ENCODE measurements at places on chromosomes 16 and 17. TPM values are rescaled to one million over a fixed set of nuclear protein-coding genes. Genes with fewer than 3 reads are reported as not detected.

- H3K4me3 ChIP-seq, result no peak overlapping the region
- H3K27me3 ChIP-seq, result no peaks in the 10 kb centered on the region
- DNase-seq, result no peak
- no peak overlapping the region for H3K27ac ChIP-seq
- peaks cover 78% of the 10 kb centered on the region for H3K36me3 ChIP-seq
Observed at GRCh38 chr17:81582341-81582740, 30.2 kb upstream of the FAAP100 start.

GRCh38 chr17:13114601-13115031, 96.8 kb upstream of the ELAC2 start:
- no peaks in the 10 kb centered on the region for H3K27me3 ChIP-seq
- no peak overlapping the region for H3K27ac ChIP-seq
- no peak overlapping the region for H3K4me3 ChIP-seq
- peak; percentile 89 for DNase-seq

DNA sequence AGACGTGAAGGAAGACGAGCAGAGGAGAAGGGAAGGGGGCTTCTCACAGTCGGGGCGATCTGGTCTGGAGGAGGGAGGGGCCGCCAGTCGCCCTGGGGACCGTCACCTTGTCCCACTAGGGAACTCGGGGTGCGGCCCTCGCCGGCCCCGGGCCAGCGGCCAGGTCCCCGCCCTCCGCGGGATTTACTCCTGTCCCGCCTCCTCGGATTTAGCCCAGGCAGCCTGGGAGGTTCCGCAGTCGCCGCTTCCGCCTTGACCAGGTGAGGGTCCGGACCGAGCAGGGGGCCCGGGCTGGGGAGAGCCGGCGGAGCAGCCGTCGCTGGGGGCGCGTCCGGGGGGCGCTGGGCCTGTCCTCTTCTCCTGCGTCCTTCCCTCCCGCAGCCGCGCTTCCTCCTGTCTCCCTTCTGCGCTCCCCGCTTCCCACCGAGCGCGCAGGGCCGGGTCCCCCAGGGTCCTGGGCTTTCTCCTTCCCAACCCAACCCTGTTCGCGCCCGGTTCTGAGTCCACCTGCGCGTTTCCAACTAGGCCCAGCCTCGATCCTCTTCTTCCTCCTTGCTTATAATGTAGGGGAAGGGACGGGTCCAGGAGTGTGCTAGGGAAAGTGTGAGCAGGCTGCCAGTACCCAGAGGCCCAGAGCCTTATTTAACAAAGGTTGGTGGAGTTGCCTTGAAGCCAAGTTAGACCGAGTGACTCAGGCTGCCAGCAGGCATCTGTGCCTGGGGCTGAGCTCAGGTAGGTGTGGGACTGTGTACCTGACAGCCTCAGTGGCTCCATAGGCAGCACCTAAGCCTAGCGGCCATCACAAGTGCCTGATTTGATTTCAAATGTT, at the start of gene TNK1:
TSS of gene TNK1 (plus strand) at position 235 of the 829 bp plus-strand sequence. CDS start 1,838 bp downstream, outside the sequence.
- peak within 1 kb of the TSS; percentile 84 for H3K4me3 ChIP-seq
- DNase-seq, result peak; percentile 87
- peaks cover 39% of the 10 kb centered on the region for H3K27me3 ChIP-seq
- H3K27ac ChIP-seq, result no peak within 1 kb of the TSS

Gene CCL18
- not detected for total RNA-seq

Gene TERB1
- total RNA-seq, result not detected

DNA sequence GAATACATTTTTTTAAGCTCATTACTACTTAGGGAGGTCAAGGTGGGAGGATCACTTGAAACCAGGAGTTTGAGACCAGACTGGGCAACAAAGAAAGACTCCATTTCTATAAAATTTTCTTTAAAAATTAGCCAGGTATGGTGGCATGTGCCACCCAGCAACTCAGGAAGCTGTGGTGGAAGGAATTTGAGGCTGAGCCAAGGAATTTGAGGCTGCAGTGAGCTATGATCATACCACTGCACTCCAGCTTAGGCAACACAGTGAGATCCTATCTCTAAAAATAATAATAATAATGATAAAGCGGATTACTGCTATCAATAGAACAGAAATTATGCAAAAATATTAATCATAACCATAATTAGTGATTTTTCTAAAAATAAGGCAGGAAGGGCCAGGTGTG, 170.3 kb downstream of the COPRS start:
- H3K4me3 ChIP-seq, result no peak overlapping the region
- H3K27me3 ChIP-seq, result no peaks in the 10 kb centered on the region
- H3K27ac ChIP-seq, result no peak overlapping the region
- H3K4me1 ChIP-seq, result no peaks in the 10 kb centered on the region

DNA sequence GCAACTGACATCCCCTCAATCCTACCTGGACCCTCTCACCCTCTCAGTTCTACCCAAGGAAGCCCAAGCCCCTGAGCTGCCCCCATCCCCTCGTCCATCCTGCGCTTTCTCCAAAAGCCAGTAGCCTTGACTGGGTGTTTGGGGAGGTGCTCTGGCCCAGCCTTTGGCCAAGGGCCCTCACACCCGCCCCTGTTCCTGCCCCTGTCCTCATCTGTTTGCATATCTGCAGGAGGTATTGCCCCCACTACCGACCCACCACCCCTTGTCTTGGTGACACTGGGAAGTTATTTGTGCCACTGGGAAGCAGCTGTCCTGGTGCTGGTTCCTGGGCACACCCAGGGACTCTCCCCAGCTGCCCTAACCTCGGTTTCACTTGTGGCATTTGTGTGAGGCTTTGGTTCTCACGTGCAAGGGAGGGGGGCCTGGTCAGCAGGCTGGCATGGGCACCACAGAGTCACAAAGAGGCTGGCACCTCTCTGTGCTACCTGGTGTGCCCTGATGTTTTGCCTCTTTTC, 75.3 kb downstream of the MRC2 start:
- peak; percentile 54 for DNase-seq
- H3K4me1 ChIP-seq, result peaks cover 9% of the 10 kb centered on the region
- no peak overlapping the region for H3K27ac ChIP-seq

Gene COA3
- total RNA-seq, result 72.8 TPM

DNA sequence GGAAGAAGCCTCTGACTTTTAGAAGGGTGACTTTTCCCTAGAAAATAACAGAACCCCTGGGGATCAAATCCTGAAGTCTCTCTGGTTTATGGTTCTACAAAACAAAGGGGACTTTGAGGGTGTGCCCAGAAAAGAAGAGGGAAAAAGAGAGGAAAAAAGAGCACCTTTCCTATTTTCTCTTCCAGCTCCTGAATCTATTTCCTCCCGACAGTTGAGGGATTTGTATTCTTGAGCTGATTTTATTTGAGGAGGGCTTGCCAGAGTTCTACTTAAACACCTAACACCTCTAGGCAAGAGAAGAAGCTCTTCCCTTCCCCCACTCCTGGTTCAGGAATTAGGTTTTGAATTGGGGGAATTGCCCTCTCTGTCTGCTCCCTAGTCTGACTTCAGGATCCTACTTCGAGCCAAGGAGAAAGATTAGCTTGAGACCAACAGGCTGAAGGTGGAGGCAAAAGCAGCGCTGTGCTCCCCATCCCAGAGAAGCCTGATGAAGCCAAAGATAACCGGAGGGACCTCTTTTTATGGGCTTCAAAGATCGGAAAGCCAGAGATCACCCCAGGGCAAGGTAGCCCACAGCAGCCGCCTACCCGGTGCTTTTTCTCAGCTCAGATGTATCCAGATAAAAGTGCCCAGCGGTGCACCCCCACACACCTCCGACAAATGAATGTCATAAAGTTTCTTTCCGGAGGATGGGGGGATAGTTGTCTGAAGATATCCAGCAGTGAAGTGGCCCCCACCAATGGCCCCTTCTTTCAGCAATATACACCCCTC, 796 bp downstream of the HOXB3 start:
- DNase-seq, result no peak
- H3K4me3 ChIP-seq, result no peak overlapping the region
- peaks cover 100% of the 10 kb centered on the region for H3K27me3 ChIP-seq

Gene DHRS7C
- not detected for total RNA-seq

Gene C1QL1
- total RNA-seq, result 1.4 TPM

- no peak overlapping the region for H3K27ac ChIP-seq
- H3K4me3 ChIP-seq, result peak overlapping the region; percentile 8
- H3K27me3 ChIP-seq, result no peaks in the 10 kb centered on the region
Observed at GRCh38 chr16:84726079-84726668, 26.4 kb downstream of the USP10 start.

- H3K36me3 ChIP-seq, result no peaks in the 10 kb centered on the region
- no peak overlapping the region for H3K4me3 ChIP-seq
- no peaks in the 10 kb centered on the region for H3K27me3 ChIP-seq
Observed at GRCh38 chr16:1426734-1427471, 4.0 kb upstream of the PERCC1 start.

Gene ITGB3
- 0.51 TPM for total RNA-seq

Gene SLC16A13
- total RNA-seq, result 19.1 TPM

Gene KRTAP1-5
- total RNA-seq, result not detected

DNA sequence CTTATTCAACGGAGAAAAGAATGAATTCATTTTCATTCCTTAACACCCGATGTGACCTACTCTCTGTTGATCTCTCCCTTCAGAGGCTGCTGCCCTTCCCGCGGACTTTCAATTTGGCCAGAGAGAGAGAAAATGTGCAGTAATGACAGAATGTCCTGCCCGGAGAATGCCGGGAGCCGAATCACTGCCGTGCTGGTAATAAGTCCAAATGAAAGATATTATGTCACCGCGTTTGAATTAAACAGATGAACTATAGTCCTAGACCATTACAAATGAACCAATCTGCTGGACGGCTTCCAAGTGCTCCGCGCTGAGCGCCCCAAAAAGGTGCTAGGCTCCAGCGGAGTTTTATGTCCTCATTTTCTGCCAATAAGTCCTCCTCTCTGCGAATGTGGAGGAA, 14.7 kb upstream of the C16orf82 start:
- no peak for DNase-seq
- no peaks in the 10 kb centered on the region for H3K36me3 ChIP-seq
- H3K27ac ChIP-seq, result no peak overlapping the region

DNA sequence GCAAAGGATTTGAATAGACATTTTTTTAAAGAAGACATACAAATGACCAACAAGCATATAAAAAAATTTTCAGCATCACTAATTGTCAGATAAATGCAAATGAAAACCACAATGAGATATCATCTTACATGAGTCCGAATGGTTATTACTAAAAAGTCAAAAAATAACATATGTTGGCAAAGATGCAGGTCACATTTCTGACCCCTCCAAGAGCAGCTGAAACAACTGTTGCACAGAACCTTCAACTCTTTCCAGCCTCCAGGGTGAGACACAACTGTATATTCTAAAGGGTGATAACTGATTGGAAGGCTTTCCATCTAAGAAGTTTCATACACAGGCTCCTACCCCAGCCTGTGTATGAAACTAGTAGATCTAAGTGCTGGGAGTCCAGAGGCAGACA, 51.9 kb downstream of the SLFN5 start:
- H3K27me3 ChIP-seq, result no peaks in the 10 kb centered on the region
- no peak overlapping the region for H3K27ac ChIP-seq
- no peaks in the 10 kb centered on the region for H3K4me1 ChIP-seq
- H3K36me3 ChIP-seq, result no peaks in the 10 kb centered on the region

DNA sequence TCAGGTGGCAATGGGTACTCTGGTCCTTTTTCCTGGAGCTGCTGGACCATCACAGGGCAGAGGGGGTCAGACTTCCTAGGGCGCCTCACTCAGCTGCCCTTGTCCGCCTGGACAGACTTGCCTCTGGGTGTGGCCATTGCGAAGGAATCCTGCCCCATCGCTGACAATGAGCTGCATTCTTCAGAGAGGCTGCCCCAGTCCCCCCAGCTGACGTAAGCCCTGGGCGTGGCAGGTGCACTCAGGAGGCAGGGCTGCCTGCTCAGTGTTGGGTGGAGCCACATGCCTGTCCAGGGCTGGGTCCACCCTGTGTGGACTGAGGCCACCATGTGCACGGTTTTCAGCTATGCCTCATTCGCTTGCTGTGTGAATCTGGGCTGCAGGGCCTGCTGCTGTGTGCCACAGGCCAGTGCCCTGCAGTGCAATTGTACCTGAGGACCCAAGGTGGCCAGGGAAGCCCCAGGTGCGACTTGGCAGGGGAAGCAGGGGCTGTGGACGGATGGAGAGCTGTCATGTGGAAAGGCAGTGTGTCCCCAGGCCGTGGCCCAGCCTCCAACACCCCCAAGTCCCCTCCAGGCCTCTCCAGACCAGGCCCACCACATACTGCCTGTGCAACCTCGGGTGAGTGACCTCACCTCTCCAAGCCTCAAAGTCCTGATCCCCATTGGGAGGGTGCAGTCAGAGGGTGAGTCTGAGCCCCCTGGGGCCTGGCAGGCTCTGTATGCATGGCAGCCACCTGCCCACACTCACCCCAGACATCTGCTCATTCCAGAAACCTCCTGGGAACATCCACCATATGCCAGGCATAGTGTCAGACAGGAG, 14.0 kb upstream of the MPRIP start:
- H3K27ac ChIP-seq, result peak overlapping the region; percentile 49
- no peaks in the 10 kb centered on the region for H3K36me3 ChIP-seq
- no peaks in the 10 kb centered on the region for H3K27me3 ChIP-seq
- peak; percentile 96 for DNase-seq

- peaks cover 6% of the 10 kb centered on the region for H3K4me1 ChIP-seq
- H3K4me3 ChIP-seq, result no peak overlapping the region
- no peaks in the 10 kb centered on the region for H3K27me3 ChIP-seq
- DNase-seq, result peak; percentile 89
Observed at GRCh38 chr17:30336369-30337171, 2.7 kb upstream of the TMIGD1 start.

Gene MMP25
- 5.9 TPM for total RNA-seq

DNA sequence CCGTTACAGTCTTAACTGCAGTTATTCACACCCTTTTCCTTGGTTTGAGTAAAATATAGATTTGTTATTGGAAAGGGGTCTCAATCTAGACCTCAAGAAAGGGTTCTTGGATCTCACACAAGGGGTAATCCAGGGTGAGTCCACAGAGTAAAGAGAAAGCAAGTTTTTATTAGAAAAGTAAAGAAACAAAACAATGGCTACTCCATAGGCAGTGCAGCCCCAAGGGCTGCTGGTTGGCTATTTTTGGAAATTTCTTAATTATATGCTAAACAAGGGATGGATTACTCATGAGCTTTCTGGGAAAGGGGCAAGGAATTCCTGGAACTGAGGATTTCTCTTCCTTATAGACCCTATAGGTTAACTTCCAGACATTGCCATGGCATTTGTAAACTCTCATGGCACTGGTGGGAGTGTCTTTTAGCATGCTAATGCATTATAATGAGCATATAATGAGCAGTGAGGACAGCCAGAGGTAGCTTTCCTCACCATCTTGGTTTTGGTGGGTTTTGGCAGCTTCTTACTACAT, 24.5 kb upstream of the MILR1 start:
- H3K4me1 ChIP-seq, result no peaks in the 10 kb centered on the region
- no peaks in the 10 kb centered on the region for H3K36me3 ChIP-seq
- no peak overlapping the region for H3K27ac ChIP-seq
- H3K4me3 ChIP-seq, result no peak overlapping the region

Gene RAB34
- total RNA-seq, result 112 TPM

Gene CD300LB
- total RNA-seq, result not detected

DNA sequence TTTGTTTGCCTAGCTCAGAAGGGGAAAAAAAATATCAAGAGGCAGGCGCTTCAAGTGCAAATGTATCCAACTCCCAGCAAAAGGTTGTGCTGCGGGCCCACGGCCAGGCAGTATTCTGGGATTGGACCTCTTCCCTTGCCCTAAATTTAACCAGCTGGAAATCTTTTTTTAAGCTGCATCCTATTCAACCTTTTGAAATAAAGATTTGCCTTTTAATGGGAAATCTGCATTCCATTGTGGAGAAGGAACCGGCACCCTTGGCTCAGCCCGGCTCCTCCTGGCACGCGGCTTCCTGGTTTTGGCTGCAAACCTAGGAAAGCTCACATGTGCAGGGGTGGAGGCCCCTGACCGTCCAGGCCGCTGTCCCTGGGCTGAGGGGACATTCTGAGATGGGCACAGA, 38.8 kb upstream of the ENPP7 start:
- H3K4me3 ChIP-seq, result no peak overlapping the region
- no peaks in the 10 kb centered on the region for H3K4me1 ChIP-seq
- no peaks in the 10 kb centered on the region for H3K27me3 ChIP-seq
- no peak for DNase-seq
